ENCODE measurements at places on chromosomes 1 and 21.

DNA sequence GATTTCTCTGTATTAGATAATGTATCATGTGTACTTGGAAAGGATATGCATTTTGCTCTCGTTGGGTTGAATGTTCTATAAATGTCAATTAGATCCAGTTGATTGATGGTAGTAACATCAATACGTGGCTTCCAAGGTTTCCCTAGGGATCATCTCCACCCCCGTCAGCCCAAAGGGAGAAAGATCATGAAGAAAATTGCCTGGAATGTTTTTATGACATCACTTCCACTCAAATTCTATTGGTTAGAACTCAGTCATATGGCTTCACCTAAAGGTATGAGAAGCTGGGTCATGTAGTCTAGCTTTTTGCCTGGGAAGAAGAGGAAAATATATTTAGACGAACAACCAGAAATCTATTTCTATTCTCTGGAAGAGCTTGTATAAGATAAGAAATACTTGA is at the start of gene C1orf185:
C1orf185 (plus strand) TSS at position 253 of the 400 bp plus-strand sequence; CDS start at position 259, 6 bp downstream.
- no peak for DNase-seq

DNA sequence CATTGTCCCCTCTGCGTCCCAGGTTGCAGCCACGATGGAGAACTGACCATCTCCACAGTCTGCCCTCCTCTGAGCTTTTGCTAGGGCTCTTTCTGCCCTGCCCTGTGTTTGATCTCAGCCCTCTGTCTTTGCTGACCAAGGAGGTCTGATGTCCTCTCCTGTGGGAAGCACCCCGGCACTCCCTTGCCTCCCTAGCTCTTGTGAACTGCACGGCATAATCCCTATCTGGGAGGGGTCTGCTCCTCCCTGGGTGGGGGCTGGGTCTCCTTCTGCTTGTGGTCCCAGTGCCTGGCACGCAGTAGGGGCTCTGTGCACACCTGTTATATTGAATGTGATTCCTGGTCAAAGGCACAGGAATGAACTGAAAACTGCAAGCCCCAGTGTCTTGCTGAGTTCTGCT is 2.4 kb downstream of the DRAXIN start:
- DNase-seq, result no peak

- DNase-seq, result no peak
Observed at GRCh38 chr1:24297187-24297851, 21.8 kb upstream of the GRHL3 start.

DNA sequence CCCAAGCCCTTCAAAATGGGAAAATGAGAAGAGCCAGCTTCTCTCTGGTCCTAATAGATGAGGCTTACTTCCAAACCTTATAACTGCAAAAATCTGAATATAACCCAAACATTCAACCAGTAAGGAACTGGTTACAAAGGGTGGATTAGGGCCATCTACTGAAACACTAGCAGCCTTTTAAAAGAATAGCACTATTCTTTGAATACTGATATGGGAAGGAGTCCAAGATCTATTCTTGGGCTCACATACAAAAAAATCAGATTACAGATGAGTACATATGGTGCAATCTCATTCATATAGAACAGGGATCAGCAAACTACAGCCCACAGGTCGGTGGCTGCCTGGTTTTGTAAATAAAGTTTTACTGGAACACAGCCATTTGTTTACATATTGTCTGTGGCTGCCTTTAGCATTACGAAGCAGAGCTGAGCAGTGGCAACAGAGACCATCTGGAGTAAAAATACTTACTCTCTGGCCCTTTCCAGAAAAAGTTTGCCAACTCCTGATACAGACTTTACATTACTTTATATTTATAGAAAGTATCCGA is 167.7 kb downstream of the ZSCAN20 start:
- no peak for DNase-seq

- no peak for DNase-seq
Observed at GRCh38 chr1:3898994-3899753, 898 bp downstream of the C1orf174 start.

DNA sequence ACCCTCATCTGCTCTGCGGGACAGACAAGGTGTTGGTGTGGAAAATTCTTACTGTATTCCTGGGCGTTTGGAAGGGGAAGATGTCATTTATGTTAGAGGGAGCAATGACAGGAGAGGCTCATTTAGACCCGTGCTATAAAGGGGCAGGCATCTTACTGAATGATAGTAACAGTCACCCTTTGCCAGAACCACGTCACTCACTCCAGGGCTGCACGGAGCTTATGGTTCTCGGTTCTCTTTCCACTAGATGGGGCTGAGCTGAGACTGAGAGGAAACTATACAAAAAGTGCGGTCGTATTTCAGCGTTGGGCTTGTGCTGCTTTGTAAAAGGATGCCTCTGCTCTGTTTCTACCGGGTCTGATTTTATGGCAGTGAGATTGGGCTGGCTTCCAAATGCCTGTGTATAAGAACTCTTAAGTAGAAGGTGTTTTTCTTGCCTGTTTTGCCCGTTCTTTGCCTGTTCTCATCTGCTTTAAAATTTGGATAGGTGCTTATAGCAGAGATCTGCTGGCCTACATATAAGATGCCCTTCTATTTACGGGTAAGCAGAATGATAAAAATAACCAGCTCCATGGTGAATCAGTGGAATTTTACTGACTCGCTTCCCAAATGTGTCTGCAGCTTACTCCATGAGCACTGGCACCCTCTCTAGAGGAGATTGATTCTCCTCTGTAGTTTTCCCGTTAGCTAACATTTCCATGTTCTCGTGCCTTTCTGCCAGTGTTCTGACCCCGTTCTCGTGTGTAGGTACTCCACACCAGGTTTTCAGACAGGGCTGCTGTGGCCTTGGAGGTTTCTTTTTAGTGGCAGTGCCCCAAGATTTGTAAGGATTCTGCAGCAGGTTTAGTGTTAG is 55.9 kb downstream of the MRPS6 start:
- no peak for DNase-seq

GRCh38 chr1:157961805-157962762 is 31.4 kb upstream of the KIRREL1 start:
- no peak for DNase-seq

GRCh38 chr1:73401666-73402065 is 796.3 kb downstream of the LRRIQ3 start:
- no peak for DNase-seq

DNA sequence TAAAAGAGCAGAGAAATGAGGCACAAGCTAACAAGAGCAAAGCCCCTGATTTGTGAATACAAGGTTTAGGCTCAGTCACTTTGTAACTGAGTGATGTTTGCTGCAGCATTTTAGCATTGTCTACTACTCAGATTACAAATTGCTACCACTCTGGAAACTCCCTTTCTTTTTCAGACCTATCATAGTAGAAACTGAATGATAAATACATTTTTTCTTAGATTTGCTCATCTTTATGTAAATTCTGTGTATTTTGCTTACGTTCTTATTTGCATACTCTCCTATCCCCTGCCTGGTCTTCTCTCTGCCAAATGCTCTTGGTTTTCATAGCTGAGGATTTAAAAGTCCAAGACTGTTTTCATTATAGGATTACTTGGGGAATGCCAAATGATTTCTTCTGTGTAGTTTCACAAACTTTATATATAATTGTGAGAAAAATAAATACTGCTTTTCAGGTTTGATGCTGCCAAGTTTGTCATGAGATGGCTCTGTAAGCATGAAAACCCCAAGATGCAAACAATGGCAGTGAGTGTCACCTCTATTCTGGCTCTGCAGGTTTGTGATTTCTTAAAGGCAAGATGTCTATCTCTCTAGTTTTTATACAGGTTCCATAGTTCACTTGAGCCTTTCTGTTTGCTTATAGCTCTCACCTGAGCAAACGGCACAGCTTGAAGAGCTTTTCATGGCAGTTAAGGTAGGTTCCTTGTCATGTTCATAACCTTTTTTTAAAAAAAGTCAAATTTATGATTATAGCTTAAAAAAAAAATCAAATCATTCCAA is 24.7 kb downstream of the ZYG11A start:
- no peak for DNase-seq

GRCh38 chr21:37915941-37916309 is 332 bp downstream of the KCNJ6 start:
- DNase-seq, result no peak

- DNase-seq, result no peak
Observed at GRCh38 chr1:160411271-160412027, 11.1 kb downstream of the VANGL2 start.

- peak; percentile 81 for DNase-seq
Observed at GRCh38 chr21:42258150-42258884, 39.4 kb downstream of the ABCG1 start.

- no peak for DNase-seq
Observed at GRCh38 chr1:4309676-4310320, 344.6 kb upstream of the AJAP1 start.

DNA sequence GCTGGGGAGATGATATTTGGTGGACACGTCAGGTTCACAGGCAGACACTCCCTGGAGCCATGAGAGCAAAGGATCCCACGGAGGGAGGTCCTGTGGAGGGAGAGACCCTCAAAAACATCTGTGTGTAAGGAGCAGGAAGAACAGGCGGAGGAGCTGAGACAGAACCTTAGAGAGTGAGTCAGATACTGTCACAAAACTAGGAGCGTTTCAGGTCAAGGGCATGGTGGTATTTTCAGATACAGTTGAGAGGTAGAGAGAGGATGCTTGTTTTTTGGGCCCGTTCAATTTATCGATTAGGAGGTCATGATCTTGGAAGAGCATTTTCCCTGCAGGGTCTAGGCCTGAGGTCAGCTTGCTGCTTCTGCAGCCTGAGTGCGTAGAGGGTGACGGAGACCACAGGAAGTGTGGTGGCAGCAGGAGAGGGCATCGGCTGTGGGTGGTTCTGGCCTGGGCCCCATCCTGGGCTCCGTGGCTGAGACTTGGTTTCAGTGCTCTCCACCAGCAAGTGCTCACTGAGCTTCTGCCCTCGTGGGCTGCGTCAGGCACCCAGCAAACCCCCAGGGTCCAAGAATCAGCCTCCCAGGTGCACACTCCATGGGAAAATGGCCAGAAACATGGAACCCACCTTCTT is 39.9 kb downstream of the SPSB1 start:
- no peak for DNase-seq

All from T-helper 17 cell (primary cell).